Activated CD4-positive, alpha-beta T cell treated with anti-CD3 and anti-CD28 coated beads, Interleukin-2, amount 10 ng/mL, durations not matched to agents 7 days and 5 days (primary cell): ENCODE measurements at places on chromosomes 5 and 9. TPM values are rescaled to one million over a fixed set of nuclear protein-coding genes. Genes with fewer than 3 reads are reported as not detected.

- H3K27ac ChIP-seq, result no peak overlapping the region
- H3K4me1 ChIP-seq, result no peaks in the 10 kb centered on the region
- no peak overlapping the region for H3K4me3 ChIP-seq
- H3K27me3 ChIP-seq, result no peaks in the 10 kb centered on the region
Measured at GRCh38 chr5:127840809-127841208, 137.6 kb downstream of the CCDC192 start.

DNA sequence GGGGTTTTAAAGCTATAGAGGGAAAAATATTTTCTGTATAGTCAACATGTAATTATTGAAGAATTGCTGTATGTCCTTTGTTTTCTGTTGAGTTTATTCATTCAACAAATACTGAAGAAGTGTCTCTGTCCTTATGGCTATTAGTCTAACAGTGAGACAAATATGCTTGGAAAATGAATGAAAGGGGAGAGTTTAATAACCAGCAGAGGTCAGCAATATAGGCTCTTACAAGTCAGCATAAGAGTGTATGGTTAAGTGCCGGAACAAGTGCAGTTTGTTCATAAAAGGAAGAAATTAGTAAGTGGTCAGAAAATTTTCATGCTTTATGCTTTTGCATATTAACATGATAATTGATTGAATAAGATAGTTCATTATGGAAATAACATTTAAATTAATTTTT lies 3.6 kb downstream of the SCAMP1 start:
- no peak overlapping the region for H3K4me3 ChIP-seq
- H3K4me1 ChIP-seq, result peaks cover 25% of the 10 kb centered on the region
- H3K27ac ChIP-seq, result no peak overlapping the region
- no peaks in the 10 kb centered on the region for H3K27me3 ChIP-seq

DNA sequence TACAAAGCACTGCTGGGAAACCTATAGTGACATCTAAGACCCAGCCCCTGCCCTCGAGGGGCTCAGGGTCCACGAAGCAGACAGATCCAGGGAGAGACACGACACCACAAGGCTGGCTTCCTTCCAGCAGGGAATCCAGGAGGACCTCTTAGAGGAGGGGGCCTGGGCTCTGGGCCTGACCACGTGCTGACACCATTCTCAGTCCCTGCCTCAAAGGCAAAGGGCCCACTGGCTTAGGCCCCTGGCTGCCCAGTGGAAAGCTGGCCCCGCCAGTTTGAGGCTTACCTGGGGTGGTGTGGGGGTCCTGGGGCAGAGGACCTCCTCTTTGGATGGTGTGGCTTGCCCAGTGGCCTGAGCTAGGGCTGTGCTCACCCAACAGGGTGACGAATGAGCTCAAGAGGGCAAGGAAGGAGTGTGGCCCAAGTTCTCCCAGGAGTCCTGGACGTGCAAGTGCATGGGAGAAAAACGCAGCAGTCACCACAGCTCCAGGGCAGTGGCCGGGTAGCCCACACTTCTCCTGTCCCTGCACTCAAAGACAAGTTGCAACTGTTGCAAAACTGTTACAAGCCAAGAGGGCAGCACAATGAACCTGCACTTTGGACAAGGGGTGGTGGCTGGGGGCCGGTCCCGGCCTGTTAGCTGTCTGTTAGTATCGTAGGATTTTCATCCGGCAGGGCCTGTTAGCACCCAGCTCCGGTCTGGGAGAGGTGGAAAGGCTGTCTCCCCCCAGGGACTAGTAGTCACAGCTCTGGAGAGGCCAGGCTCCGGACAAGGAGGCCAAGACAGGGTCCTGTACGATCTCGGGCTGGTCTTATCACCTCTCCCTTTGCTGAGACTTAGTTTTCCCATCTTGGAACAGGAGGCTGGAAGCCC lies 1.5 kb upstream of the SARDH start:
- H3K27me3 ChIP-seq, result peaks cover 4% of the 10 kb centered on the region
- peaks cover 6% of the 10 kb centered on the region for H3K4me1 ChIP-seq
- no peak overlapping the region for H3K27ac ChIP-seq
- DNase-seq, result no peak
- no peaks in the 10 kb centered on the region for H3K36me3 ChIP-seq
- no peak overlapping the region for H3K4me3 ChIP-seq

DNA sequence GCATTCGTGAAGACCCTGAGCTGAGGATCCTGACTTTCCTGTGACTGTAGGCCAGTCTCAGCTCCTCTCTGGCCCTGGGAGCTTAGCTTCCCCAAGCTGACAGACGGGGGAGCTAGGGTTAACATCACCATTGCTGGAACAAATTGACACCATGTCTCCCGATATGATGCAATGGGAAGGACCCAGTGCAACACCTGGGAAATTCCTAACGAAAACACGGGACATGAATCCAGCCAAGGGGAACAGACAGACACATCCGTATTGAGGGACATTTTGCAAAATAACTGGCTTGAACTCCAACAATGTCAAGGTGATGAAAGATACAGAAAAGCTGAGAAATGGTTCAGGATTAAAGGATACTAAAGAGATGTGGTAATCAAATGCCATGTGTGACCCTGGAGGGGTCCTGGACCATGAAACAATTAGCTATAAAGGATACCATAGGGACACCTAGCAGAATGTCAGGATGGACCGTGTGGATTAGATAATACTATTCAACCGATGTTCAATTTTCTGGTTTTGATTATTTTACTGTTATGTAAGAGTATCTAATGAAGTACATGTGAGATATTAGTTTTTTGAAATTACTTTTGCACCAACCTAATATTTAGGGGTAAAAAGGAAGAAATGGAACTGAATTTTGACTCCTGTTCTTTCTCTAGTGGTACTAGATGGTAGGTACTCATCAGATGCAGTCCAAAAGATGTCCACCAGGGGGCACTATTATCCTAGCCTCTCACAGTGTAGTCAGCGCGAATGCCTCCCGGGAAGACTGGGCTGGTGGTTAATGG lies 52.7 kb downstream of the NDST1 start:
- H3K4me3 ChIP-seq, result no peak overlapping the region
- DNase-seq, result peak; percentile 91
- H3K27me3 ChIP-seq, result no peaks in the 10 kb centered on the region
- no peaks in the 10 kb centered on the region for H3K36me3 ChIP-seq

DNA sequence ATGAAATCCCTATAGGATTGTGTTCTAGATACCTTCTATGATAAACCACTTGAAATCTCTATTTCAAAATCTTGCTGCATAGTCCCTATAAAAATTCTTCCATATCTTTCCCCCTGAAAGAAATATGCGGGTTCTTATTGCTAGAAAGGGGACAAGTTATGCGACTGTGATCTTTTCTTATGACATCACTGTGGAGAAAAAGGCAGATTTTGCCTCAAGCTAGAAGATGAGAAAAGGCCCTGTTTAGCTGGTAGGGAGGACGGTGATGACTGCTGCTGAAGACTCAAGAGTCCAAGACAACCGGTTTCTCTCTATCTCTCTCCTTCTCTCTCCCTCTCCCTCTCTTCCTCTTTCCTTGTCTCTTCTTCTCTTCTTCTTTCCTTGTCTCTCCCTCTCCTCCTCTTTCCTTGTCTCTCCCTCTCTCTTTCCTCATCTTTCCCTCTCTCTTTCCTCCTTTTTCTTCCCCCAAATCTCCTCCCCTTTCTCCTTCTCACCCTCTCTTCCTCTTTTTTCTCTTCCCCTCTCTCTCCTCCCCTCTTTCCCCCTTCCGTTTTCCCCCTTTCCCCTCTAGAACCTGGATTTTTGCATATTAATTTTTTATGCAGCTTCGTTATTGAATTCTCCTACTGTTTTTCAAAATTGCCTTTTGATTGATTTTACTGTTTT lies 5.3 kb downstream of the OR2S2 start:
- no peak overlapping the region for H3K27ac ChIP-seq
- no peaks in the 10 kb centered on the region for H3K4me1 ChIP-seq
- peaks cover 9% of the 10 kb centered on the region for H3K27me3 ChIP-seq
- no peak for DNase-seq
- no peaks in the 10 kb centered on the region for H3K36me3 ChIP-seq
- H3K4me3 ChIP-seq, result no peak overlapping the region

DNA sequence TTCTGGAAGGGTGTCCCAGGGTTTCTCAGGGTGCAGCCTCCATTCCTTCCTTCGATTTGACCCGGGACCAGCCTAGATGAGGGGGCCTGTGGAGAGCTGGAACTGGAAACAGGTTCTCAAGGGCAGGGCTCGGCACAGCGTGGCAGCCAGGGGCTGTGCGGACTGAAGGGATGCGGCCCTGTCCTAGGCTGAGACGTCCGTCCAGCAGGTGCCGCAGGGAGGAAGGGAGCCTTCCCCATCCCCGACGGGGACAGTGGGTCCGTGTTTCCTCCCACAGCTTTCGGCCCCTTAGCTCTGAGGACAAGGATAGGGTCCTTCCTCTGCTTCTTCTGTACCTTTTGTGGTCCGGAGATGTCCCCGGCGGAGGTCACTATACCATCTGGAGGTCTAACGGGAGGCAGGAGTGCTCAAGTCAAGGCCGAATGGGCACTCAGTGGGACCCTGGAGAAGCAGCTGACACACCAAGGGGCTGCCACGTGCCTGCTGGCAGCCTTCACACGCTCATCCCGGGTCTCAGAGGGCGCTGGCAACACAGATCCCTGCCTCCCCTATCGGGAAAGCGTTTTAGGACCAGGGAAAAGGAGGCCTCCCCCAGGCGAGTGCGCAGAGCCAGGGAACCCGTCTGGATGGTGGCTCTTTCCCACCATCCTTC lies 49.9 kb downstream of the USP20 start:
- peak; percentile 45 for DNase-seq
- H3K27me3 ChIP-seq, result no peaks in the 10 kb centered on the region
- H3K36me3 ChIP-seq, result peaks cover 66% of the 10 kb centered on the region
- peak overlapping the region; percentile 98 for H3K27ac ChIP-seq

- no peaks in the 10 kb centered on the region for H3K4me1 ChIP-seq
- DNase-seq, result no peak
- no peak overlapping the region for H3K27ac ChIP-seq
Measured at GRCh38 chr5:107378218-107378899, 292.4 kb downstream of the EFNA5 start.

GRCh38 chr5:72125271-72125940 lies 18.1 kb downstream of the MAP1B start:
- no peaks in the 10 kb centered on the region for H3K4me1 ChIP-seq
- H3K4me3 ChIP-seq, result no peak overlapping the region
- peaks cover 49% of the 10 kb centered on the region for H3K27me3 ChIP-seq
- no peak overlapping the region for H3K27ac ChIP-seq

GRCh38 chr9:14221119-14221518 lies 92.8 kb downstream of the NFIB start:
- H3K27ac ChIP-seq, result no peak overlapping the region
- no peak for DNase-seq
- H3K4me3 ChIP-seq, result no peak overlapping the region
- H3K4me1 ChIP-seq, result no peaks in the 10 kb centered on the region
- H3K27me3 ChIP-seq, result no peaks in the 10 kb centered on the region

GRCh38 chr5:29963956-29964355 lies 1229.5 kb upstream of the CDH6 start:
- H3K36me3 ChIP-seq, result no peaks in the 10 kb centered on the region
- H3K4me3 ChIP-seq, result no peak overlapping the region
- H3K27me3 ChIP-seq, result no peaks in the 10 kb centered on the region
- no peak for DNase-seq
- H3K27ac ChIP-seq, result no peak overlapping the region

- no peaks in the 10 kb centered on the region for H3K36me3 ChIP-seq
- H3K4me1 ChIP-seq, result peaks cover 14% of the 10 kb centered on the region
- peaks cover 13% of the 10 kb centered on the region for H3K27me3 ChIP-seq
- peak overlapping the region; percentile 31 for H3K27ac ChIP-seq
Measured at GRCh38 chr9:72596451-72597180, 75.2 kb downstream of the TMC1 start.

DNA sequence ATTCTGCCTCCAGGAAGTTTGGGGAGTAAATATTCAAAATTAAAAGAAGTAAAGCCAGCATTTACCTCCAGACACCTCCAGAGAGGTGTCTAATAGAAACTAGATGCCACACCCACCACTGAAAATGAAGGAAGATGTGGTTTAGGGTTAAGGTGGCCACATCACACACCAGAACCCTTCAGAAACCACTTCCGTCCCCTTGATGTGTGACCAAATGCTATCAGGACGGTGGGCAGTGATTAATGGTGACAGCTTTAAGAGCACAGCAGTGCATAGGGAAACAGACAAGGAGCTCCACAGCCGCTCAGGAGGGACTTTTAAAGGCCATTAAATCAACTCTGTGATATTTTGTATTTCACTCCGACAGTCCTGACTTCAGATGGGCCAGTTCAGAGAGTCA lies 295.2 kb downstream of the BRINP1 start:
- H3K4me3 ChIP-seq, result no peak overlapping the region
- H3K27me3 ChIP-seq, result no peaks in the 10 kb centered on the region
- no peaks in the 10 kb centered on the region for H3K36me3 ChIP-seq
- no peak for DNase-seq

DNA sequence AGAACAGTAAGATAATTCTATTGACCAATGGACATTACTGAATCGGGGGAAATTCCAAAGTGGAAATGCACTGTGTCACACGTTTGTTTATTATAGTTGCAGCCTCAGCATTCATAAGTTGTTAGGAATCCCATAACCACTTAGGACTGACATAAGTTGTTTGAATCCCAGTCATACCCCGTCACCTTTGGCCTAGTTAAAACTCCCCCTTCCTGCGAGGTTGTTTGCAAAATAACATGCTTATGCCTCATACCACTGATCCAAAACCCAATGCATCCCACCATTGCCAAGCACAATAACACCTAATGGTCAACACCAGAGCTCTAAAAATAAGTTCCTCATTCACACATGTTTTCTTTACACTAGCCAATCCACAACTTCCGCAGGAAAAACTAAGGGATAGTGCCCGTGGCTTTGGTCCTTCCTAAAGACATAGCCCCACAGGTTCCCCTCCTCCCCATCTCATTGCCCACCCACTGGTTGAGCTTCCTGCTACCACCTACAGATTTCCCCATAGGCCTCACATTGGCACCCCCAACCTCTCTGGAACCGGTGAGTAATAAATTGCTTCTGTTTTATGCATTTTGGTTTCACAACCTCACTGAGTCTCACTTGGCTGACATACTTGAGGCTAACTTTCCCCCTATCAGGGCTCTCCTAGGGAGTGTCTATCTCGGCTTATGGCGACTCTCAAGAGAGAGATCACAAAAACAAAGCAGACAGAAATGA lies 42.3 kb upstream of the MUSK start:
- peaks cover 2% of the 10 kb centered on the region for H3K4me1 ChIP-seq
- H3K36me3 ChIP-seq, result no peaks in the 10 kb centered on the region
- H3K27ac ChIP-seq, result no peak overlapping the region
- no peak for DNase-seq

GRCh38 chr9:133789778-133790177 lies 51.6 kb upstream of the SARDH start:
- H3K36me3 ChIP-seq, result no peaks in the 10 kb centered on the region
- peaks cover 26% of the 10 kb centered on the region for H3K4me1 ChIP-seq
- H3K27ac ChIP-seq, result no peak overlapping the region

Gene AHRR
- total RNA-seq, result 28.3 TPM

Gene PCDHA1
- not detected for total RNA-seq

Gene DBH
- not detected for total RNA-seq
